ENCODE measurements at places on chromosomes 7 and 10. TPM values are rescaled to one million over a fixed set of nuclear protein-coding genes. Genes with fewer than 3 reads are reported as not detected.

DNA sequence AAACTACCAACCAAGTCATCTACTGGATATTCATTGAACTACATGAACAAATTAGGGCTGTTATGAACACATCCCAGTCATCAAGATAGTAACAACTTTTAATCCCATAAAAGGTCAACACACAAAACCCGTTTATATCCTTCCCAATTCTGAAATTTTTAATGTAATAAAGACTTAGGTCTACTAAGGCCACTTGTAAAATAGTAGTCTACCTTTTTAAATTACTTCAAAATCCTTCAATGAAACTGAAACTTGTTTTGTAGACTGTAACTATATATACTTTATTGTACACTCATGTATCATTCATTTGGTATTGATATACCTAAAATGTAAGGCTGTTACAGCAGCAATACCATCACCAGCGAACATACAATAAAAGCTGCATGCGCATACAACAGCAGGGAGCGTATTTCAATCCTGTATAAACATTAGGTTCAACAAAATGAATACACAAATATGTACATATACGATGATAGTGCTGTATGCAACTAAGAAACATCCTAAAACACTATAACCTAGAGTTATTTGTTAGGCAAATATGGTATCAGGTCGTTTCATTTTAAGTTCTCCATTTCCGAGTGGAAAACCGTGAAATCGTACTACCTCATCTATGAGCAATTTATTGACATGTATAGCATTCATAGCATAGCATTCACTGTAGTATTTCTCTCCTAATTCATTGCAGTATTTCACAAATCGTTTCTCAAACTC is 973 bp downstream of the ATAD1 start:
- no peak for DNase-seq

GRCh38 chr7:139730746-139731612 is 46.8 kb downstream of the HIPK2 start:
- no peak for DNase-seq

- peak; percentile 66 for DNase-seq
Measured at GRCh38 chr7:77442636-77443035, 26.5 kb upstream of the GSAP start.

DNA sequence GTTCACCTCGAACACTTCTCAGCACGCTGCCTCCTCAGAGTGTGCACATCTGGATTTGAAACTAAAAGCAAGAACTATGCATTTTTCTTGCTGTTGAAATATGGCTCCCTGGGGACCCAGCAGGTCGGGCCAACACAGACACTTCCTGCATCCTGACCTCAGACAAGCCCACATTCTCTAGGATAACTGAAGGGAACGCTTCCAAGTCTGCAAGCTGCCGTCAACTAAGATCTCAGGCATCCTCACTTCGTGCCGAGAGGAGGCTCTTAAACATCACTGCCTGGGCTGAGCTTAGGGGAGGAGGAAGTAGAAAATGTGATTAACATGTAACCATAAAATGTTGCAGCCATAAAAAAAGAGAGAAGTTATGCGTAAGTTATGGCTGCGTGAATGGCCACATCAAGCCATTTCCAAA is 65.5 kb downstream of the PYROXD2 start:
- no peak for DNase-seq

GRCh38 chr10:58853668-58854067 is 322.8 kb upstream of the PHYHIPL start:
- DNase-seq = no peak

DNA sequence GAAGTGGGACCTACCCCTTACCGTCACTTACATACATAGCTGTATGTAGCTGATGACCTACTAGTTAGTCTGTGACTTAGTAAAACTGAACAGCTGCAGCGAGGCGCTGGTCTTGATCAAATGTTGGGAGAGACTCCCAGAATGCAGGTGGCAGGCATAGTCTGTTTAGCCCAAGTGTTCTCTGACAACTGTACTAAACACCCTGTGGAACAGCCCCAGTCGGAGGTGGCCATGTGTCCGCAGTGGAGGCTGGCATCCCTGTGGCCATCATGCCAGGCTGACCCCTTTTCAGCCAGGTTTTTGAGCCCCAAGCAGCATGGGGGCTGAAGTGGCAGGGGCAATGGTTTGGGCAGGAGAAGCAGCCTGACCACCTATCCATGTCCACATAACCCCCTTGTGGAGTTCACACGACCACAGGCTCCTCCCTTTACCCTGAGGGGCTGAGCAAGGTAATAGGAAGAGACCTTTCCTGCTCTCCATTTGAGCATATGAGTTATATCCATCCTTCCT is 7.2 kb downstream of the ADCY1 start:
- no peak for DNase-seq

- DNase-seq = no peak
Measured at GRCh38 chr10:18164748-18165361, 24.6 kb downstream of the CACNB2 start.

- no peak for DNase-seq
Measured at GRCh38 chr7:153002572-153002971, 243.0 kb downstream of the ACTR3B start.

DNA sequence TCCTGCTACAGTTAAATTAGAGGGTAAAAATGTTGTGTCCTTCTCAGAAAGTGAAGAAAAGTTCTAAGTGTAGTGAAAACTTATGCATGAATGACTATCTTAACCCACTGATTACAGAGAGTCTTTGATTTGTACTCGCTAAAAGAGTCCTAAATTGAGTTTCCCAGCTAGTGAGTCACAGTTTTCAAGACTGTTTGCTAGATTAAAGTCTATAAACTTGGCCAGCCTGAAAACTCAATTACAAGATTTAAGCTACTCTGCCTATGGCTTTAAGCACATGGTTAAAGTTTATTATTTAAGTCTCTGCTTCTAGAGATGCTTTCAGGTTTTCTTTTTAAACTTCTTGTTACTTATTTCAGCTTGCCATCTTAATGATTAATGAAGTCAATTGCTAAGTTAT is 44.4 kb downstream of the MRPS24 start:
- no peak for DNase-seq

DNA sequence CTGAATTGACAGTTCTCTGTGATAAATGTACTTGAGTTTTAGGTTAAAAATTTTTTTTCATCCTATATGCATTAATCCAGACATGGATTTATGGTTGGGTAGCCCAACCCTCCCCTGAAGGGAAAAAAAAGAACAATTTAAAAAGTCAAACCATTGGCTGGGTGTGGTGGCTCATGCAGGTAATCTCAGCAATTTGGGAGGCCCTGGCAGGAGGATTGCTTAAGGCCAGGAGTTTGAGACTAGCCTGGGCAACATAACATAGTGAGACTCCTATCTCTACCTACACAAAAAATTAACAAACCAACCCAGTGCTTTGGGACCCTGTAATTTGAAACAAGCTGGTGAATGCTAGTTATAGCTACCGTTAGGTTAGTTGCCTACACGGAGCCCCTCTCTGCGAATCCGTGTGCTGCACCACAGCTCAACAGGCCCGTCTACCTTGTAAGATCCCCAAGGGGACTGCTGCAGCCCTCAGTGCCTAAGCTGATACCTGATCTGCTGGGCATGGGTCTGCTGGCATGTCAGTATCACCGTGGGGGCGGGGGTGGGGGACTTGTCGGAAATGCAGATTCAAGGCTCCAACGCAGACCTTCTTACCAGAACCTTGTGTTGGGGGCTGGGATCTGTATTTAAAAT is 32.8 kb downstream of the TSPAN14 start:
- DNase-seq = no peak

DNA sequence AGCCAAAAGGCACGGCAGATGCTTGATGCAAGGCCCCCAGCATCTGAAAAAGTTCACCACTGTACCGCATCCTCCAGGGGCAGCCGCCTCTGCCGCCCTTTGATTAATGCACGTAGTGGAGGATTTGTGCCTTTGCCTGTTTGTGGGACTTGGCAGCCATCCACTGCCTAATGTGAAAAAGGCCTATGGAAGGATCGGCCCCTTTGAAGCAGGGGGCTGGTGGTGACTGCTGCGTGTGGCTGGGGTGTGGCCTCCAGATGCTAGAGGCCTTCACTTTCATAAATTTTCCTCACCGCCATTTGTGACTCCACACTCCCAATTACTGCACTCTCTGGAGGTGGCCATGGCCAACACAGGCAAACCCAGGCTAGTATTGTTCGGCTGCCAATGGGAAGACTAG is 226.0 kb downstream of the BMPER start:
- DNase-seq = no peak

DNA sequence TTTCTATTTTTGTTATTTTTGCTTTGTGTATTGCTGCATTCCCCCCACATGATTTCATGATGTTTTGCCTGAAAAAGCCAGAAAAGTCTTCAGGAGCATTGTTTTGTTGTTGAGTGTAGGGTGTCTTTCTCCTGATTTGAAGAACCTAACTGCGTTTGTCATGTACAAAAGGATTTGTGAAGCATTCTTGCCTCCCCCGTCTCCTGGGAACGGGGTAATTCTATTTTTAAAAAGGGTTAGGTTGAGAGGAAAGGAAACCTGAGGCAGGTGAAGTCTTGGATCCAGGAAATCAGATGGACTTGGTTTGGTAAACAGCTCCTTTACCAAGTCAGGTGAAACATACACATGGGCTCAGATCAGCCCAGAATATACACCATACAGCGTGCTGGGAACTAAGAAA is 26.0 kb upstream of the BTBD16 start:
- no peak for DNase-seq

DNA sequence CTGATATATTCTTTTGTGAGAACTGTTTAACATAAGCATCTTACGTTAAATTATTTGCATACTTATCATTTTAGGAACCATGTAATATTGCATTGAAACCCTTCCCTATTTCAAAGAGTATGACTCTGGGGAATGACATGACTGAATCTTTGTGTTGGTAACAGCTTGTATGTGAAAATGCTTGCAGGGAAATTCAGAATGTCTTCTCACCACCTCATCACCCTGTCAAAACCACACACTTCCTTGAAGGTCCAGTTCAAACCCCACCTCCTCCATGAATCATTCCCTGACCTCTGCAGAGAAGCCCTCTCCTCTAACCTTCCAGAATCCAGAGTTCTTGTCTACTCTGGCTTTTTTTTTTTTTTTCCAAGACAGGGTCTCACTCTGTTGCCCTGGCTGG is 26.3 kb upstream of the NKX2-3 start:
- peak; percentile 15 for DNase-seq

GRCh38 chr7:98051118-98051744 is 55.4 kb upstream of the LMTK2 start:
- DNase-seq = no peak

- DNase-seq = no peak
Measured at GRCh38 chr7:105741982-105742381, 134.4 kb downstream of the ATXN7L1 start.

- DNase-seq = no peak
Measured at GRCh38 chr7:103532955-103533354, 86.9 kb upstream of the SLC26A5 start.

DNA sequence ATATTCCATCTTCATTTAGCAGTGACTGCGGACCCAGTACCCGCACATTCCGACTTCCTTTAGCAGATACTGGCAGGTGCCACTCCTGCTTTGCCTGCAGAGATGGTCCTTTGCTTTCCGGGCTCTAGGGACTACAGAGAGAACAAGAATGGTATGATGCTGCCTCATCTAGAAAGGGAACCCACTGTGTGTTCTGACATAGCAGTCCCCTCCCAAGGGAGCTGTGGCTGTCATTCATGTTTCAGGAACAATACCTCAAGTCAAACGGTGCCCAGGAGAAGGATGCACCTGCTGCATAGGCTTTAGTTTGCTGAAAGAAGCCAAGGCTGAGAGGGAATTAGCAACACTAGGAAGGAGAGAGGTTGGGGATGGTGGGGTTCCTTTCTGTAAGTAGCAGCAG is 15.9 kb upstream of the TMEM72 start:
- DNase-seq = no peak

GRCh38 chr10:74875068-74875467 is 48.7 kb downstream of the KAT6B start:
- DNase-seq = no peak

DNA sequence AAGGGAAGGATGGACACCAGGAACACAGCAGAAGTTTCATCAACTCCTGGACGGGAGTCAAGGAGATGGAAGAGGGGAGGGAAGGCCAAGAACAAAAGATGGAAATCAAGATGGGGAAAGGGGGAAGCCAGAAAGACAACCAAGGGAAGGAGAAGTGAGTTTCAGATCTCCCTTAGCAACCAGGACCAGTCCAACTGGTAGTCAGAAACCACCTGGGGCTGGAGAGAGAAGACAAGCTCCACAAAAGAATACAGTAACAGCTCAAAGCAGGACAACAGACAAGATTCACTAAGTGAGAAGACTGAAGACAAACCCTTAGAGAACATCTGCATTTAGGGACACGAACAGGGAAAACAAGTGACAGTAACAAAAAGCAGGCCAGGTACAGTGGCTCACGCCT is 30.6 kb downstream of the CDCA7L start:
- DNase-seq = peak; percentile 33

GRCh38 chr10:47240173-47240572 is 59.8 kb upstream of the GDF10 start:
- DNase-seq = no peak

DNA sequence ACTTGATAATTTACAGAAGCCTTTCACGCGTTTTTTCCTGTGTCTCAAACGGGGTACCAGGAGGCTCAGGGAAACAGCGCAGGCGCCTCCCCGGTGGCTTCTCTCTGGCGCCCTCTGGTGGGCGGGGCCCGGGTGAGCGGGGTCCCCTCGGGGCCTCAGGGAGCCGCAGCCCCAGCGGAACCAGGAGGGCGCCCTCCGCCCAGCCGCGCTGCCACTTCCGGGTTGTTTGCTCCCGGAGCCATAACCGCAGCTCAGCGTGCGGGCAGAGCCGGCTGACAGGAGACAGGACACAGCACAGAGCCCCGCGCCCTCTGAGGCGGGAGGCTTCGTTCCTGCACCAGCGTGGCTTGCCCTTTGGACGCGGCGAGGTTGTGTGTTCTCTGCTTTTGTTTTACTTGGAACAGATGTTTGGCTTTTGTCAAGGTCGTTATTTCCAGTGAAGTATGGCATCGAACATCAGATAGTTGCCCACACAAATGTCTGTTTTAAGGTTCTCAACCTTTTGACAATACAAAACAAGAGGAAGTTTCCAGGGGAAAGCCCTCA is 6.9 kb upstream of the CYP2E1 start:
- no peak for DNase-seq

The NEUROD6 gene
- polyA plus RNA-seq = not detected

The SPDYE1 gene
- not detected for polyA plus RNA-seq

The ADRB1 gene
- 0.22 TPM for polyA plus RNA-seq

The C7orf33 gene
- polyA plus RNA-seq = not detected

The SFTPD gene
- polyA plus RNA-seq = 0.06 TPM

The TWIST1 gene
- polyA plus RNA-seq = 0.06 TPM

The PRTFDC1 gene
- polyA plus RNA-seq = 6.4 TPM

The AP3M1 gene
- 11.4 TPM for polyA plus RNA-seq

The PAX2 gene
- polyA plus RNA-seq = not detected

The SPACDR gene
- polyA plus RNA-seq = 1.1 TPM

The IPMK gene
- polyA plus RNA-seq = 0.81 TPM

The FRAT1 gene
- polyA plus RNA-seq = 0.93 TPM

The TMEM176A gene
- not detected for polyA plus RNA-seq

The HOXA10 gene
- 3.3 TPM for polyA plus RNA-seq

The PDZD7 gene
- 0.61 TPM for polyA plus RNA-seq
